ENCODE measurements at places on chromosomes 5 and 9.

- DNase-seq: no peak
Measured at GRCh38 chr5:59843511-59844213, 49.9 kb downstream of the PDE4D start.

DNA sequence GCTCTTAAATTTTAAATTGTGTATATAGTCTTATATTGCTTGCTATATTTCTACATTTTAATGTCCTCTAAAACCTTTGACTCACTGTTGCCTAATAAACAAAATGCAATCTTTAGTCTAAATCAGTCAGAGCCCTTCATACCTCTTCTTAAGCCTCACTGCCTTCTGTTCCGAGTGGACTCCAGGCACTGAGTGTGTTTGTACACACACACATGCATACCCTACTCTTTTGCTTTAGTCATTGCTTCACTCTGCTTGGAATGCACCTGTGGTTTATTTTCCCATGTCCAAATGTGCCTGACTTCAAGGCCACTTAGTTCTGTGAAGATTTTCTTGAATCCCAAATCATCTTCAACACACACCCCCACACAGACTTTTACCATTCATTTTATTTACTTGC, 60.9 kb downstream of the SLC12A2 start:
- DNase-seq: no peak

DNA sequence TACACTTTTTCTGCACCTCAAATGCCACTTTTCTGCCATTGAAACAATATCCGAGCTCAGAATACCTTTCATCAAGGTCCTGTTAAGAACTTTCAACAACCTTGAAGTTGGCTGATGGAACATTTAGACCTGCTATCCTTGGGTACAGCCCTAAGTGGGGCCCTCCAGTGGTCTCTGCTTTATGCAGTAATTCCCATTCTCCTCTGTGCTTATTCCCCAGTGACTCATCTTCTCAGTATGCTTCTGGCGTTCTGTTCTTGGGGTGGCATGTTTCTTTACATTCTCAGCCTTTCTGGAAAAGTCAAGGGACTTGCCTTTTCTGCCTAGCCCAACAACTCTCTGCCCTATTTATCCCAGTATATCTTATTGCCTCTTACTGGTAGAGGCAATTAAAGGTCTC, 7.1 kb downstream of the ANP32B start:
- no peak for DNase-seq

- DNase-seq: no peak
Measured at GRCh38 chr5:44385291-44385900, 3.8 kb downstream of the FGF10 start.

- DNase-seq: no peak
Measured at GRCh38 chr5:147098233-147098790, 136.5 kb upstream of the STK32A start.

DNA sequence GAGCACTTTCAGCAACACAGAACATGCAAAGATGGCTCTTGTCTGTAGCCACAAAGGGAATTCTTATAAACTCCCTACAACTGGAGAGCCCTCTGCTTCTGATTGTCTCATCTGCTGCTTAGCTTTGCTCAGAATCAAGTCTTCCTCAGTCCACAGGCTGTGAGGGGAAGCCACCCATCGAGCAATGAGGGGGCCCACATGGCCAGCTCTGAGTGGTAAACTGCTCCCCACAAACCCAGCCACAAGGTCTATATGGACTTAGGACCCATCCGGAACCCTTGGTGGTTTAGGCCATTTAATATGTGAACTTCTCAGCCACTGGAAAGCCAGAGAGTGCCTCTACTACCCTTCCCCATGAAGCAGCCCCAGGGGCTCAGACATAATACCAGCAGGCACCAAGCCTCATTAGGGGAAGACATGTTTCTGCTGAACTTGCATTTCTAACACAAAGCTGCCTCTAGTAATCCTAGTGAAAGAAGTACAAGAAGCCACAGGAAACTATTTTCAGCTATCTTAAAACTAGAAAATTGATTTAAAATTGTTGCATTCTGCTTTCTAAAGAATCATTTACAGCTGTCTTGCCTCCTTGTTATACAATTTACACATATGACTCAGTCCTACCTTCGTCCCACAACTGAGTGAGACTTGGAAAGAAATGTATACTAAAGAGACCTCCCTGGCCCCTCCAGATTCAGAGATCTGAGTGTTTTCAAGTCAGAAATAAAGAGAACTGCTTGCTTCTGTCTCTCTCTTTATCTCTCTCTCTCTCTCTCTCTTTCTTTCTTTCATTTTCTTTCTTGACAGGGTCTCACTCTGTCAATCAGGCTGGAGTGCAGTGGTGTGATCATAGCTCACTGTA, 90.2 kb downstream of the ESM1 start:
- DNase-seq: no peak

DNA sequence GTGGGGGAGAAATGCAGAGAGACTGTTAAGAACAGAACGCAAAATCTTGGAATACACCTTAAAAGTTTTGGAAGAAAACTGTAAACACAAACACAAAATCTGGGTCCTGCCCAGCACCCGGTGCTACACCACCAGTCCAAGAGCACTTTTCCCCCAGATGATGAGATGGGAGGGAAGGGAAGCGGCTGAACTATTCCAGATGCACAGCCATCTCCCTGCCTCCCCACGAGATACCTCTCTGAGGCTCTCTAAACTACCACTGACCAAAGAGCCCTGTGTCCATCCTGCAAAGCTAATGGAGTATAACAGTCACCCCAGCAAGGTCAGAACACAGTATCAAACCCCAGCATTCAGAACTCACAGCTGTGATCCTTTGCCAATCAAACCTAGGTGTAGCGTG, 8.0 kb downstream of the SPARC start:
- DNase-seq: no peak
